Smooth muscle cell of the brain vasculature (primary cell): ENCODE measurements at places on chromosomes 13 and 19.
A peak's percentile ranks its signal among the peaks of the same experiment; 100 is the strongest.

- DNase-seq = no peak
Observed at GRCh38 chr19:53275480-53275879, 8.0 kb upstream of the VN1R4 start.

- no peak for DNase-seq
Observed at GRCh38 chr19:38729653-38730469, 14.4 kb downstream of the CAPN12 start.

DNA sequence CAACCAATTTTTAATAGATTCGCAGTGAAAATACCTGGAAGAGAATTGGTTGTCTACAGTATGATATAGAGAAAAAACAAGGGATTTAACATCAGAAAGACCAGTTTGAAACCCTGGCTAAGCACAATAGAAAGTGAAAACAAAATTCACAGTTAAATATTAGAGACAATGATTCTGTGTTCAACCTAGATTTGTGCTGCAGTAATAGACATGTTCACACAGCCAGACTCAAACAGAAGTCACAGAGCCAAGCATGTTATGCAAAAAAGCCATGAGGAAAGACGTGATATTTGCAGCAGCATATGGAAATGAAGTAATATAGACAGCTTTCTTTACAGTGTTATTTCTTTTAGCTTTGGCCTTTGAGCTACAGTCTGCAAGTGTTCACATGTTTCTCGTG, 48.1 kb downstream of the SCEL start:
- no peak for DNase-seq

GRCh38 chr13:39521701-39522100, 81.3 kb downstream of the LHFPL6 start:
- DNase-seq = no peak

GRCh38 chr13:99969919-99970650, 1.5 kb downstream of the ZIC5 start:
- no peak for DNase-seq

DNA sequence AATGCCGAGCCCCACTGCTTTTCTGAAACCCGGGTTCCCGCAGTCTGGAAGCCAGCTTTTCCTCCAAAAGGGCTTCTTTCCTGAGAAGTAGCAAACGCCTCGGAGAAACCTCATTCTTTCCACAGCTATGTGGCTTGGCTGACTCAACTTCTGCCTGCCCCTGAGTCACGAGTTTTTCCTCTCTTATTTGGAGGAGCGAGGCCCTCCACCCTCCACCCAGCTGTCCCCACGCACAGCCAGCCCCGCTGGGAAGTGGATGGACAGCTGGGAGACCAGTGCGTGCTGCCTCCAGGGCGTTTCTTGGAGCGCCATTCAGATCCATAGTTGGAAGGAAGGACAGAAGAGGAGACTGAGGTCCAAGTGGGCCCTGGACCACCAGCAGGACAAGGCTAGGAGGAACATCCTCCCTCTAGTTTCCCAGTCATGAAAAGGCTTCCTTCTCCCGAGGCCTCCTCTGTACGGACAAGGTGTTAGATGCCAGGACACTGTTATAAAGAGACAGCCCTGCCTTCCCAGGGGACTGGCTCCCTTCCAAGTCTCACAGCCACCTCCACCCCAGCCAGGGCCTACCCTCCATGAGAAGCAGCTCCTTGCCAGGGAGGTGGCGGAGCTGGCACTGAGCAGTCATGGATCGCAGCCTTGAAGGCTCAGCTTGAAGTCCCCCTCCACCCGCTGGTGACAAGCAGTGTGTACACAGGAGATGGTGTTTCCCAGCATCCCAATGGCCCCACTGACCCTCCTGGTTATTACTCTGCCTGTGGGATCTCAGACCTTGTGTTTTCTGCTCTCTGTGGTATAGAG, 2.5 kb upstream of the PLEKHF1 start:
- no peak for DNase-seq

DNA sequence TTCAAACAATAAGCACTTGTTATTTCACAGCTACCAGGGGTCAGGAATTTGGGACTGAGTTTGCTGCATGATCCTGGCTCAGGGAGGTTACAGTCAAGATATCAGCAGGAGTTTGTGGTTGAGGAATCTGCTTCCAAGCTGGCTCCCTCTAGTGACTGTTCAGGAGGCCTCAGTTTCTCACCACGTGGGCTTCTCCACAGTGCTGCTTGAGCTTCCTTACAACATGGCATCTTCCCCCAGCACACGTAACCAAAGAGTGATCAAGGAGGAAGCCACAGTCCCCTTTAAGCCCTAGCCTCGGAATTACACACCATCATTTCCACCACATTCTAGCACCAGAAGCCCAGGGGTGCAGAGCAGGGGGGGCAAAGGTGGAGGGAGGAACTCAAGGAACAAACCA, 28.8 kb downstream of the CELF5 start:
- no peak for DNase-seq

- DNase-seq = no peak
Observed at GRCh38 chr13:50678464-50679162, 164.9 kb downstream of the DLEU7 start.

- DNase-seq = no peak
Observed at GRCh38 chr13:46079770-46080169, 25.1 kb downstream of the CPB2 start.

DNA sequence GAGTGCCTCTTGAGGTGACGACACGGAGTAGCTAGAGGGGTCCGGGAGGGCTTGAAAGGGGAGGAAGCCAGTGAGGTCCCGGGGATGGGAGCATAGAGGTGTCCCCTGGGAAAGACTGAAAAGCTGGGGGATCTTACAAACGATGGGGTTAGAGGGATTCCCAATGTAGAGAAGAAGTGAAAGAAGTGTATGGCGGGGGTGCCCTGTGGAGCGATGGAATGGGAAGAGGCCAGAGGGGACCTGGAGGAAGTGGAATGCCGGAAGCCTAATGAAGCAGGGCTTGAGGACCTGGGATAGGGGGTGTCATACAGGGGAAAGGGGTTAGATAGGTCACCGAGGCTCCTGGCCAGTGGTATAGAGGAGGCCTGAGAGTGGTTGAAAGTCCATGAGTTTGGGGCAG, 580 bp downstream of the AP2A1 start:
- no peak for DNase-seq

GRCh38 chr13:35475212-35475959, 1.1 kb downstream of the MAB21L1 start:
- no peak for DNase-seq

GRCh38 chr19:51595190-51596175, 24.4 kb downstream of the ZNF175 start:
- DNase-seq = no peak

DNA sequence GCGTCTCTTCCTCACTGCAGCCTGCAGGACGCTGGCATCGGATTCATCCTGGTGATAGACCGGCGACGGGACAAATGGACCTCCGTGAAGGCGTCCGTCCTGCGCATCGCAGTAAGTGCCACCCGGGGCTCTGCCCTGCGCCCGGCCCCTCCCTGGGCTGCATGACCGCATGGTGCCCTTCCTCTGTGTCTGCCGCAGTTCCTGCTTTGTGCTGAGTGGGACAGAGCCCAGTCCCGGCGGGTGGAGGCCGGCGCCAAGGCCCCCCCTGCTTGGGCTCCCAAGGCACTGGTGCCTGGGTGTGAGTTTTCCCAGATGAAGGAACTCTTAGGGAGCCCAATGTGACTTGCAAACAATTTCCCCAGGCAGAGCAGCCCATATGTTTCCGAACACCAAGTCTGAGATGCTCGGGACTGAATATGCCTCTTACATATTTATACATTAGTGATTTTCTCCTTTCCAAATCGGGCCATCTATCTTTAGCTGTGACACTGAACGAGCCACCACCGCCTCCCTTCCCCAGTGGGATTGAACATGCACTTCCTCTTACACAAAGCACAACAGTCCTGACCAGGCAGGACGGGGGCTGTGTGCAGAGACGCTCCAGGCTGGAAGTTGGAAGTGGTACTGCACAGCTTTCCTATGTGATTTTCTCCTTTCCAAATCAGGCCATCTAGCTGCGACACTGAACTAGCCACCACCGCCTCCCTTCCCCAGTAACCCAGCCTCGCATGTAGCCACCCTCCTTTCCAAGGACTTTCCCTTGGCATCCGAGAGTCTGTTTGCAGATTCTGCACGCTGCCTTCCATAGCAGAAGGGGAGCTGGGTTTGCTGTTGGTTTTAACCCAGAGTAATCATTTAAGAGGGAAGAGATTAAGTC, 60.1 kb upstream of the F7 start:
- DNase-seq = no peak

DNA sequence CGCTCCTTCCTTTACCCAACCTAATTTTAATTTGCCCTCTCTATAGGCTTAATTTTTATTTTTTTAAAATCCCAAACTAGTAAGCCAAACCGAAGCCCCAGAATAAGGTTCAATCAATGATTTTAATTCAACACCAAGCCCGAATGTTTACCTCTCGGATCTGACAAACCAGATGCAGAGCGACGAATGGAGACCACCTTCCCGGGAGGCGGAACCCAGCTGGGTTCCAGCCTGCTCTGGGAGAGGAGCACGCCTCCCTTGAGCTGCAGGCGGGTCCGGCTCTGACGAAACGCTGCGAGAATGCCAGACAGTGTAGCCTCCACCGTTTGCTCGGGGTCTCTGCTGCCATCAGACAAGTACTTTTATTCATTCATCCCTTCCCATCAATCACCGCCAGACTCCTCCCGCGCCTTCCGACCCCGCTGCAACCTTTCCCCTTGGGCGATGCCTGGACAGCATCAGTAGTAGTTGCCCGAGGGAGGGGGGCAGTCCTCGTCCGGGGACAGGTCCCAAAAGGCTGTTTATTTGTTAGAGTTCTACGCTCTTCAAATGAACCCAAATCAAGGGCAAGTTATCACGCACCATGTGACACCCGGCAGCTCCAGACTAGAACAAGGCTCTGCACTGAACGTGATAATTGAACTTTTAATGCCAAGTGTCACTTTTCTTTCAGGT, 752 bp upstream of the EDNRB start:
- no peak for DNase-seq

DNA sequence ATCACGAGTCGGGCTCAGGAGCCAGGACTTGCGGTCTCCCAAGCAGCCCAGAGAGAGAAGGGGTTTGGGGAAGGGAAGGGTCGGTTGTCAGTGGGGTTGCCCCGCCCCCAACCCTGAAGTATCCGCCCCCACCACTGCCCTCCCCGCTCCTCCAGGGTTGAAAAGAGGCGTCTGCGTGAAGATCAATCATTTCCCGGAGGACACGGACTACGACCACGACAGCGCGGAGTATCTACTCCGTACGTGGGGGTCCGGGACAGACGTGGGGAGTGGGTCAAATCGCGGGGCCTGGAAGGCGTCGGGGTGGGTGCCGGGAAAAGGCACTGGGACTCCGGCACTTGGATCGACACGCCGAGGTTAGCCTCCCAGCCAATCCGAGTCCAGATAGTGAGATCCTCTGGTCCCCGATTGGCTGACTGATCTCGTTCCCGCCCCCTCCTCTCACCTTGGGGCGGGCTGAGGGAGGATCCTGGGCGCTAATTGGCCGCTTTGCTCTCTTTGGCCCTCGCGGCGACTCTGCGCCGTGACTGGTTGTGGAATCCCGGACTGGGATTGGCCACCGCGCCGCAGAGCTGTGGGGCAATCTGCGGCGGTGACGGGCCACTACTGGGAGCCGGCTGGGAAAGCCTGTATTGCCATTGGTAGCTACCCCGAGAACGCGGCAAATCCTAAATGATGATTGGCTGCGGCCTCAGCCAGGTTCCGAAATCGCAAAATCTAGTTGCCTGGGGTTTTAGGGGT, 13.3 kb upstream of the CACNG6 start:
- no peak for DNase-seq

- peak; percentile 51 for DNase-seq
Observed at GRCh38 chr13:74158028-74158427, 23.8 kb upstream of the KLF12 start.

GRCh38 chr19:37127999-37128820, 44.3 kb downstream of the ZNF585A start:
- no peak for DNase-seq

GRCh38 chr13:93959796-93960533, 519.5 kb downstream of the DCT start:
- no peak for DNase-seq

DNA sequence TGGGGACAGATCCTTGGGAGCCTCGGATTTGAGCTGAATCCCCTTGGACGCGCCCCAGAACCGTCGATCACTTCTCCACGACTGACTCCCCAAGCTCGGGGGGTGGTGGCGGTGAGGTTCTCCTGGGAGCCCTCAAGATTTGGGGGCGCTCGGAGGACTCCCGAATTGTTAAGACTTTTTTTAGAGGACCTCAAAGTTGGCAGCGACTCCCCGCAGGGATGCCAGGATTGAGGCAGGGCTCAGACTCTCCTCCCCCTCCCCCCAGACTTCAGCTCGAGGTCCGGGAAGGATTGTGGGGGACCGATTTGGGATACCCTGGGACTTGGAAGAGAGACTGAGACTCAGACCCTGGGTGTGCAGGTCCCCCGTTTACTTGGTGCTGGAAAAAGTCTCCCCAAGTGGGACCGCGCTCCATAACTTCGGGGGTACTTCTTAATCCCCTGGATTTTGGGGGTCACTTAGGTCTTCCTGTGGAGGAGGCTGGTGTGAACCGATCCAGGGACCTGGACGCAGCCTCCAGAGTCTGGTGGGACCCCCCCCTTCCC, 665 bp downstream of the VASP start:
- no peak for DNase-seq

- DNase-seq = no peak
Observed at GRCh38 chr19:32809254-32809653, 60.3 kb downstream of the SLC7A9 start.

- no peak for DNase-seq
Observed at GRCh38 chr13:110850840-110851239, 64.0 kb downstream of the ANKRD10 start.

- DNase-seq = no peak
Observed at GRCh38 chr19:44807652-44808462, 1.0 kb upstream of the BCAM start.

- DNase-seq = no peak
Observed at GRCh38 chr13:40096357-40096901, 441.0 kb downstream of the COG6 start.

GRCh38 chr19:35713904-35714495, 3.8 kb upstream of the KMT2B start:
- no peak for DNase-seq

- DNase-seq = no peak
Observed at GRCh38 chr19:50803633-50804419, 13.6 kb downstream of the ACP4 start.
